AG10803 (cell line): ENCODE measurements at places on chromosomes 7 and 10.
A peak's percentile ranks its signal among the peaks of the same experiment; 100 is the strongest.

- peak; percentile 42 for DNase-seq
Measured at GRCh38 chr7:18555120-18555519, 59.6 kb downstream of the HDAC9 start.

- DNase-seq, result no peak
Measured at GRCh38 chr7:94907811-94908322, 473 bp downstream of the PPP1R9A start.

DNA sequence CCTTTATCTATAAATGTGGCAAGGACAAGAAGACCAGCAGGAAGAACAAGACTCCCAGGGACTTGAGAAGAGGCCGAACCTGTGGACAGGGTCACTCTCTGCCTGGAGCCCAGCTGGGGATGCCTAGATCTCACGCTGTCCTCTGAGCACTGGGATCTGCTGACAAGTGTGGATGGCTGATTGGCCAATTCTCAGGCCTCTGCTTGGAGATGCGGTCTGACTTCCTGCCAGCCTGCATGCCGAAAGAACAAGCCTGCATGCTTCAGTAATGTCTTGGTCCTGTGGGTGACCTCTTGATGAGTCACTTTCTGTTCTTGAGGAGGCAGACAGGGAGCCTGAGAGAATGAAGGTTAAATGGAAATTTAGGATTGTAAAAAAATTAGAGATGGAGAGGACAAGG lies 84.7 kb downstream of the TMEM178B start:
- DNase-seq, result peak; percentile 93

DNA sequence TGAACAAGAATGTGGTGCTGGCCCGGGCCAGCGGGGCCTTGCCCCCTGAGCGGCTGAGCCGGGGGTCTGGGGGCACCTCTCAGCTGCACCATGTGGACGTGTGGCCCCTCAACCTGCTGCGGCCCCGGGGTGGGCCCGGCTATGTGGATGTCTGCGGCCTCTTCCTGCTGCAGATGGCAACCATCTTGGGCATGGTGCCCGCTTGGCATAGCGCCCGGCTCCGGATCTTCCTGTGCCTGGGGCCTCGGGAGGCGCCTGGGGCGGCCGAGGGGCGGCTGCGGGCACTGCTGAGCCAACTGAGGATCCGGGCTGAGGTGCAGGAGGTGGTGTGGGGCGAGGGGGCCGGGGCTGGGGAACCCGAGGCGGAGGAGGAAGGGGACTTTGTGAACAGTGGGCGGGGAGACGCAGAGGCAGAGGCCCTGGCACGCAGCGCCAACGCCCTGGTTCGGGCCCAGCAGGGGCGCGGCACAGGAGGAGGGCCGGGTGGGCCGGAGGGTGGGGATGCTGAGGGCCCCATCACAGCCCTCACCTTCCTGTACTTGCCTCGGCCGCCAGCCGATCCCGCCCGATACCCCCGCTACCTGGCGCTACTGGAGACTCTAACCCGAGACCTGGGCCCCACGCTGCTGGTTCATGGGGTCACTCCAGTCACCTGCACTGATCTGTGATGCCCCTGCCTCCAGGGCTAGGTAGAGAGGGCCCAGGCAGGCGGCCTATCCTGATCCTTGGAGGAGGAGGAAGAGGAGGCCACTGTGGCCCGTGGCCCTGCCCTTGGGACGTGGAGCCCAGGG lies 1.1 kb upstream of the TRIP6 start:
- peak; percentile 76 for DNase-seq

DNA sequence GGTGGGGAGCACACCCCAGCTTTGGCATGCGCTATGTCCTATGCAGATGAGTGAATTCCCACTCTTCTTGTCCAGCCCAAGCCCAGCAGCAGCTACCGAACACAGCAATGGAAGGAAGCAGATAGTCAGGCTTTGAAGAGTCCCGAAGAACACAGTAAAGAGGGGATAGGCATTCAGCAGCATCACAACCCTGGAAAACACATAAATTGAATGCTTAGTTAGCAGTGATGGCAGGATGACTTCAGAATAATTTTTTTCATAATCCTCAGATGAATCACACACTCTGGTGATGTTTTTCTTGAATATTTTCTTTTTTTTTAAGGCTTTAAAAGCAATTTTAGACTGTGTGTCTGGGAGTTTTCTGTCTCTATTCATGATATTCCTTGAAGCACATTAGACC lies 95.8 kb downstream of the CFAP58 start:
- DNase-seq, result peak; percentile 56

DNA sequence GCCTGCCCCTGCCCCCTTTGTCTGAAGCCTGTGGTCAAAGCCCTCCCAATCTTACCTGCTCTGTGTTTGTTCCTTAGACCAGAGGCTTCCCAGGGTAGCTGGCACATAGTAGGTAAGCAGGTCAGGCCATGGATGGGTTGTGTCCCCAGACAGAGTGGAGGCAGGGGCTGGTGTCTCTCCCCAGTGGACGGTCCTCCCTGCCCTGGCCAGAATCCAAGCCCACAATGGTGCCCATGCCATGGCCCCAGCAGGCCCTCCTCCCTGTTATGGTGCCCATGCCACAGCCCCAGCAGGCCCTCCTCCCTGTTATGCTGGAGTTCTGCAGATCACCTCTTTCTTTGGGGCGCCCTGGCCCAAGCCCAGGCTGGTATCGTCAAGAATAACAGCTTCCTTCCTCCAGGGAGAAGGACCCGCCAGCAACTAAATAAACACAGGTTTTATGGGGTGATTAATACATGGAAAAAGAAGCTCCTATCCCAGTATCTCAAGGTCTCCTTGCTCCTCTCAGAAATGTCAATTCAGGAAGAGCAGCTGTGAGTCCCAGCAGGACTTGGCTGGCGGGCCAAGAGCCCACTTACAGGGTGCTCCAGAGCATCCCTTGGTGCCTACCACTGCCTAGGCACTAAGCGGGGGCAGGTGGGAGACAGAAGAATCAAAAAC lies 82.0 kb downstream of the NEURL1 start:
- no peak for DNase-seq

DNA sequence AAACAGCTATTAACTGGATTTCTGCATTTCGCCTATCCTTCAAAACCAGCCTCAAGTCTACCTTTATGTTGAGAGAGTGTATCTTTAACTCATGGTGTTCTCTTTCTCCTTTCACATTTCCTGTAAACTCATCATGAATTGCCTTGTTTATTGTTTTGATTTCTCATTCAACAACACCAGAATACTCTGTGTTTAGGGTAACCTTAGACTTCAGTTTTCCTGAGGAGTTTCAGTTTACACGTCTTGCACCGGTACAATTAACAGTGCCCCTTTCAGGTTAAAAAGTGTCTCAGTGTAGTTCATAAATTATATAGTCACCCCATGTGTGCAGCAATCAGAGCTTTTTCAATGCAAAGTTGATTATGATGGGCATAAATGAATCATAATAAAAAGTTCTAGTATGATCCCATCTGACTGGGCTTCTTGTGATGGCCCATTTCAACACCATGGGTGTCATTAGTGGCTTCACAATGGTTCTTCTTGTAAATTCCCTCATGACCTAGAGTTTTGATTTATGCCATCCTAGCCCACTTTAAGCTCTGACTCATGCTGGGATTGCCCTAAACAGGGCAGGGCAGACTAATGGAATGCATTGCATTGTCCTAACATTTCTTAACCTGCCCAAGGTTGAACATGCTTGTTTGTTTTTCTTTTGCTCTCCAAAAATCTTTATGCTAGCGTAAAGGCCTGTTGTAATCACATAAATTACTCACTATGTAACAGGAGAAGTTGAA lies 22.0 kb downstream of the ITGB8 start:
- peak; percentile 88 for DNase-seq

GRCh38 chr7:108263425-108263824 lies 133.3 kb upstream of the LAMB4 start:
- DNase-seq, result peak; percentile 7

DNA sequence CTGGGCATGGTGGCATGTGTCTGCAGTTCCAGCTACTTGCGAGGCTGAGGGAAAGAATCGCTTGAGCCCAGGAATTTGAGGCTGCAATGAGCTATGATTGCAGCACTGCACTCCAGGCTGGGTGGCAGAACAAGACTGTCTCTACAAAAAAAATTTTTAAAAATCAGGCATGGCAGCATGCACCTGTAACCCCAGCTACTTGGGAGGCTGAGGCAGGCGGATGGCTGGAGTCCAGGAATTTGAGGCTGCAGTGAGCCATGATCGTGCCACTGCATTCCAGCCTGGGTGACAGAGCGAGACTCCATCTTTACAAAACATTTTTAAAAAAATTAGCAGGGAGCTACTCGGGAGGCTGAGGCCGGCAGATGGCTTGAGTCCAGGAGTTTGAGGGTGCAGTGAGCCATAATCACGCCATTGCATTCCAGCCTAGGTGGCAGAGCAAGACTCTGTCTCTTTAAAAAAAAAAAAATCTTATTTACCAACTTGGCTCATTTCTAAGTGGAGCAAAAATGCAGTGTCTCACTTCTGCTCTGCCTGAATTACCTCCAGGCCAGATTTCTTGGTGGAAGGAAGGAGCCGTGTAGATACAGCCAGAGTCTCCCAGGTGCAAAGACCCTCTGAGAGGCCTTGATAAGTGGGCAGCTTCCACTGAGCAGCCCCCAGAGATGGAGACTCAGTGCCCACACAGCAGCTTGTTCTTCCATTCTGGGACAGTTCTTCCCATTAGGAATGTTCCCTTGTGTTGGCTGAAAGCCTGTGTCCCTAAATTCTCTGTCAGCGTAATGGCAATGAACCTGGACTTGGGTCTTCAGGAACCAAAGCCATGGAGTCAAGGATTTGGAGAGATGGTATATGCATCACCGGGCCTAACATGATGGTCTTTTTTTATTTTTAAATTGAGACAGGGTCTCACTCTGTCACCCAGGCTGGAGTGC lies 30.0 kb downstream of the GTF2IRD1 start:
- peak; percentile 76 for DNase-seq

- DNase-seq, result peak; percentile 96
Measured at GRCh38 chr10:32417911-32418547, 27.9 kb upstream of the CCDC7 start.

DNA sequence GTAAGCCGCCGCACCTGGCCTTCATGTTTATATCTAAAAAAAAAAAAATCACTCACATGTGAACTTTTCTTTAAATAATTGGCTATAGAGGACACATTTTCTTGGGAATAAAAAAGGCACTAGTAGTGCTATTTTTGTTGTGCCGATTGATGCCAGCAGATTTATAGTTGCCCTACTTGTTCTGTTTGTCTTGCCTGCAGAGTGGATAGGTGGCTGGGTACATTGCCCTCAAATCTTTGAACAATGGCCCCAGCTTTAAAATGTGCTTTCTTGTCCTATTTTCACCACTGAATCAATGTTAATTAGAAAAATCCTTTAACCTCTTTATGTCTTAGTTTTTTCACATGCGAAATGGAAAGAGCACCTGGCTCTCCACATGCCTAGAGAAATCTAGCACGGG lies 30.1 kb upstream of the ZNRF2 start:
- no peak for DNase-seq

- no peak for DNase-seq
Measured at GRCh38 chr7:139092090-139092796, 17.3 kb downstream of the ZC3HAV1 start.

- peak; percentile 79 for DNase-seq
Measured at GRCh38 chr7:84837405-84837804, 349.5 kb downstream of the SEMA3D start.

- no peak for DNase-seq
Measured at GRCh38 chr7:155209478-155210319, 88.0 kb upstream of the INSIG1 start.

GRCh38 chr7:83655951-83656556 lies 7.1 kb upstream of the SEMA3E start:
- DNase-seq, result peak; percentile 52

- DNase-seq, result peak; percentile 60
Measured at GRCh38 chr10:10677479-10677878, 340.2 kb upstream of the CELF2 start.

GRCh38 chr7:99123571-99124033 lies 20.3 kb downstream of the SMURF1 start:
- DNase-seq, result peak; percentile 60

GRCh38 chr7:46558482-46559193 lies 637.6 kb upstream of the IGFBP3 start:
- peak; percentile 76 for DNase-seq

DNA sequence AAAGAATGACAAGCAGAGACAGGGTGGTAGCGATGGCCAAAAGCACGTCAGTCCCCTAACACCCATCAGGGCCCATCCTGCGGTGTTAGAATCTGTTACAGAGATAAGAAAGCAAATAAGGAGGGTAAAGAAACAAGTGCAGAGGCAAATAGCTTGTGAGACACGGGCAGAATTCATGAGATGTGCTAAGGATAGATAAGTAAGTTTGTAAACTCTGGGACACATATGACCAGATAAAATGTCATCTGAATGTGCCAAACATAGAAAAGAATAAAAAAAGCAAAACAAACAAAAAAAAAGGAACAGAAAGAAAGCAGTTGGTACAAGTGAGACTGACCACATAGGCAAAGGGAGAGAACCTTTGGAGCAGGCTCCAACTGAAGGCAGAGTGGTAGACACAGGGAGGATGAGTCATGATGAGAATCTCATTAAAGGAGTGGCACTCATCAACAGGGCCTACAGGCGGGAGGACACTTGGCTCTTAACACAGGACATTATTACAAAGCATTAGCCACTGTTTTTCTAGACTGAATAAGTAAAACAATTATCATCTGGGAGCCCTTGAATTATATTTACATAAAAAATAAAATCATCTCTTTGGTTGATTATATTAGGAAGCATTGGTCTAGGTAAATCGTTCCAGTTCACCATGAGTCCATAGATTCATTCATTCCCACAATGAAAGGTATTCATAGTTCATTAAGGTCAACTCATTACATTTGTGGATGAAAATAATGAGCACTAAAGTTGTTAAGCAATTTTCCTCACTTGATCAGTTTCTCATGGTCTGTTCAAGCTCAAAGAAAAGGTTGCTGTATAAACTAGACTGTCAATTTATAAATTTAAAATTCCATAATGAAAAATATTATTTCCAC lies 21.5 kb upstream of the EPHB6 start:
- DNase-seq, result no peak

DNA sequence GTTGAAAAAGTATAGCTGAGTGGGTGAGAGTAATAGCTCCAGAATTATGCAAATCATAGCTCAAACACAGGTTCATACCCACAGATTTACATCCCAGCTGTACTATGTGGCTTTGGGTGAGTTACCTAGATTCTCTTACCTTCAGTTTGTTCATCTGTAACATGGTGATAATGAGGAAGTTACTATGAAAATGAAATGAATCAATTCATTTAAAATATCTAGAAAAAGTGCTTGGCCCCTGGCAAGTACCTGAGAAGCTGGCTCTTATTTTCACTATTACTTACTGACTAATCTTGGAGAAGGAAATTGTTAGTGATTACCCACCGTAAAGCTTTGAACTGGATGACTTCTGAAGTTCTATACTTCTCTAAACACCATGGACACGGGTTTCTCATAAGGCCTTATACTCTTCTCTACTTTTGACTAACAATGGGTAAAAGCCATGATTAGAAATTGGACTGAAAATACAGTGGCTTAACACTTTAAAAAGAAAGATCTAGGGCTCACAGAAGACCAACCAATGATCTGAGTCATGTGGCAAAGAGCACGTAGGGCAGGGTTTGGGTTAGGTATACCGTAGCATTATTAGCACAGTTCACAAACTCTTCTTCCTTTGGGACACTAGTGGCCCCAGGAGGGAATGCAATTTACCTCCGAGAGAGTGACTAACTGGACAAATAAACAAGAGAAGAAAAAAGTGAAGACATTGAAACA lies 149.2 kb downstream of the PLPP4 start:
- no peak for DNase-seq

GRCh38 chr7:141001122-141001521 lies 13.6 kb downstream of the MRPS33 start:
- DNase-seq, result no peak

GRCh38 chr10:62738916-62739315 lies 65.6 kb upstream of the ADO start:
- peak; percentile 35 for DNase-seq

- DNase-seq, result no peak
Measured at GRCh38 chr10:76969366-76969948, 668.2 kb downstream of the KCNMA1 start.
